ENCODE measurements at places on chromosomes 7 and 10. TPM values are rescaled to one million over a fixed set of nuclear protein-coding genes. Genes with fewer than 3 reads are reported as not detected.

KBTBD2 gene
- total RNA-seq, result 44.5 TPM

GNG11 gene
- 152 TPM for total RNA-seq

RASSF4 gene
- total RNA-seq, result 20.6 TPM

DNAH11 gene
- 4.0 TPM for total RNA-seq

CYP26C1 gene
- total RNA-seq, result under 0.01 TPM

PAPOLB gene
- 0.19 TPM for total RNA-seq

All from regular cardiac myocyte (primary cell).